ENCODE measurements at places on chromosomes 7 and 10.

GRCh38 chr7:151057506-151057988 lies at the start of gene CDK5:
Gene CDK5, minus strand, starts transcription at chr7:151057897. Its CDS starts 49 bp downstream, at chr7:151057848.
- DNase-seq = no peak

GRCh38 chr7:36205803-36206202 lies 52.7 kb downstream of the EEPD1 start:
- no peak for DNase-seq

- peak; percentile 88 for DNase-seq
Measured at GRCh38 chr7:51970961-51971665, 654.5 kb upstream of the COBL start.

- DNase-seq = no peak
Measured at GRCh38 chr7:116740755-116741462, 68.9 kb downstream of the MET start.

DNA sequence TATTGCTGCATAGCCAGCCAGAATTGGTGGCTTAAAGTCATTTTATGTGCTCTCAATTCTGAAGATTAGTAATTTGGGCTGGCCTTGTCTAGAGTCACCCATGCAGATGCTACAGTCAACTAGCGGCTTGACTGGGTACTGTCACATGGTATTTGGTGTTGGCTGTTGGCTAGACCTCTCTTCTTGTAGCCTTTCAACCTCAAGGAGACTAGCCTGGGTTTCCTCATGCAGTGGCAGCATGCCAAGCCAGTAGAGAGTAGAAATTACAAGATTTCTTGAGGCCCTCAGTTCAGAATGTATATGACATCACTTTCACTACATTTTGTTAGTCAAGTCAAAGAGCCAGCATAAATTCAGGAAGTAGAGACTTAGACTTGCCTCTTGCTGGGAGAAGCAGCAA lies 3.7 kb upstream of the ZNF800 start:
- DNase-seq = no peak

DNA sequence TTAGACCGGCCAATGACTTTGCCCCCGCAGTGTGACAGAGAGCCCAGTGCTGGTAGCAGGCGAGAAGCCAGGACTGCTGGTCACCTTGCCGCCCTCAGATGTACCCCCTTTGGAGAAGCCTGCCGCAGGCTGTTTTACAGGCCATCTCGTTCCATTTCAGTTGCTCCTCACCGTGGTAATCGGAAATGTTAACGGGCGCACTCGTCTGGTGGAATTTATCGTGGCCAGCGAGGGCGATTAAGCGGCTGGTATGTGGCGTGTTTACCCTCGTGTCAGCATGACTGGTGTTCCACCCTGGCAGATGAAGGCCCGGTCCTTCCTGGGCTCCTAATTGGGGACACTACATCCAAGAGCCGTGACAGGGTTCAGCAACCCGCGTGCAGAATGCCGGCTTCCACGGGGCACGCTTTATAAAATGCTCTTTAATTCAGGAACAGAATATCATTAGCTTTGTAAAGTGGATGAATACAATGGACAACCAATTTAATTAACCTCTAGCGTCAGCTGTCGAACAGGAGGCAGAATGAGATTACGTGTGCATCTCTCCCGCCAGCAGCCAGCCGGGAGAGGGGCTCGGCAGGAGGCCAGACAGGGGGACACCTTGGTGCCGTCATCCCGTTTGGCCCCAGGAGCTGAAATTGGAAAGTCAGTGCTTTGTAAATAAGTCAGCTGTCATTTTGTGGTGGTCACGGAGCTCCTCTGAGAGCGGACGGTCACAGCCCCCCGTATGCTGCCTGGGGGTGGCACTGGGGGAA lies 108.3 kb downstream of the NKX6-2 start:
- peak; percentile 81 for DNase-seq

DNA sequence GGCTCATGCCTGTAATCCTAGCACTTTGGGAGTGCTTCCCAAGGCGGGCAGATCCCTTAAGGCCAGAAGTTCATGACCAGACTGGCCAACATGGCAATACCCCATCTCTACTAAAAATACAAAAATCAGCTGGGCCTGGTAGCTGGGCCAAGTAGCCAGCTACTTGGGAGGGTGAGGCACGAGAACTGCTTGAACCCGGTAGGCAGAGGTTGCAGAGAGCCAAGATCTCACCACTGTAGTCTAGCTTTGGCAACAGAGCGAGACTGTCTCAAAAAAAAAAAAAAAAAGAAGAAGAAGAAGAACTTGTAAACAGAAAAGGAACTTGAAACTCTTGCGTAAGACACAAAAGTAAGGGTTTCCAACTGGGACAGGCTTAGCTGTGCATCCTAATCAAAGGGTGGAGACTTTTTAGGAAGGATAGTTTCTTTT lies 5.6 kb upstream of the IFIT2 start:
- no peak for DNase-seq

GRCh38 chr7:79524048-79524447 lies 70.6 kb upstream of the MAGI2 start:
- no peak for DNase-seq

GRCh38 chr10:118911363-118911762 lies 118.2 kb upstream of the NANOS1 start:
- peak; percentile 42 for DNase-seq

DNA sequence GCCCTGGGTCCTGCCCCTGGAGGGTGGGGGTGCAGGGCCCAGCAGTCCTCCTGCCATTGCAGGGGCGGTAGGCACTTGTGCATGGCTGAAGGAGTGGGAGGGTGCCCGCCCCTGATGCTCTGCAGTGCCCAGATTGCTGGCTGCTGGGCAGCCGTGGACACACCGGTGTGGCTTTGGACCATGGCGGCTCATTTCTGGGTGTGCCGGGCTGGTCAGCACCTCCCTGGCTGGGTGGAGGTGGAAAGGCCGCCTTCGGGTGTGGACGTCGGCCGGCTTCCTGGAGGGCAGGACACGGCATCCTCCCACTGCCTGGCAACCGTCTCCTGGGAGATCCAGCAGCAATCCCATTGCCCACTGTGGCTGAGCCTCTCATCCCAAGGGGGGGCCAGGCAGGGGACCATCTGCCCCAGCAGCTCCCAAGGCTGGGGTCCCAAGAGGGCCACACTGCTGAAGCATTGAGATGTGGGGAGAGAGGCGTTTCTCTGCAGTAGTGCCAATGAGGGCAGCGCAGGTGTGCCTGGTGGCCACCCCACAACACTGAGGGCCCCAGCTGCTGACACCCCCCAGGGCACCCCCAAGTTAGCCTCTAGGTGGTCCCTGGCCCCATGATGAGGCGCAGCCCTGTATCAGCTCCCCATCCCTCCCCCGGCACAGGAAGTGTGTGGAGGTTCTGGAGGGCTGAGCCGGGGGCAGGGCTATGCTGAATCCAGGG lies 12.9 kb downstream of the TTYH3 start:
- no peak for DNase-seq

DNA sequence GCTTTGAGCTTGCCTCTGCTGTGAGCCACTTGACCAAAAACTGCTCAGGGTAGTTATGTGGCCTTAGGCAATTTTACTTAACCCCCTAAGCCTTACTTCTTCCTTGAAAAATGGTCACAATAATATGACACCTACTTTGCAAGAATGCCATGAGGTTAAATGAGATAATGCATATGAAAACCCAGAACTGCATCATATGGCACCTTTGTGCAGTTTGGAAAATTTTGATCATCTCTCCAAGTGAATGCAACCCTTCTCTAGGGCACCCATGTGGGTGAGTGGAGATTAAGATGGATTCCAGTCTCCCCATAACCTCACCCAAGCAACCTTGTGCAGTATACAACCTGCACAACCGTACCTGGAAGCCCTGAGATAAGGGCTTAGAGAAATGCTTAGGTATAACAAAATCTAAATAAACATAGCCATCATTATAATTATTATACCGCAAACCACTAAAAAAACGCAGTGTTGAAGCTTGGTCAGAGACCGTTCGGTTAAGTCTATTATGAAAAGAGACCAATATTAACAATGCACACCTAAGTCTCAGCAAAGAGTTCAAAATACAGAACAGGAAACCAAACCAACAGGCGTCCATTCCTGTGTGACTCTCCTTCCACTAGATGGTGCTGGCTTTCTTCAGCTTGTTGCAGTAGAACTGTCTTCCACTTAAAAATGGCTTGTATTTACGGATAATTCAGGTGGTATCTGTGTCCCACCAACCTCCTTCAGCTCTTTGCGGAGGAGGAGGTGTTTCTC lies 21.0 kb upstream of the ASB15 start:
- peak; percentile 57 for DNase-seq

DNA sequence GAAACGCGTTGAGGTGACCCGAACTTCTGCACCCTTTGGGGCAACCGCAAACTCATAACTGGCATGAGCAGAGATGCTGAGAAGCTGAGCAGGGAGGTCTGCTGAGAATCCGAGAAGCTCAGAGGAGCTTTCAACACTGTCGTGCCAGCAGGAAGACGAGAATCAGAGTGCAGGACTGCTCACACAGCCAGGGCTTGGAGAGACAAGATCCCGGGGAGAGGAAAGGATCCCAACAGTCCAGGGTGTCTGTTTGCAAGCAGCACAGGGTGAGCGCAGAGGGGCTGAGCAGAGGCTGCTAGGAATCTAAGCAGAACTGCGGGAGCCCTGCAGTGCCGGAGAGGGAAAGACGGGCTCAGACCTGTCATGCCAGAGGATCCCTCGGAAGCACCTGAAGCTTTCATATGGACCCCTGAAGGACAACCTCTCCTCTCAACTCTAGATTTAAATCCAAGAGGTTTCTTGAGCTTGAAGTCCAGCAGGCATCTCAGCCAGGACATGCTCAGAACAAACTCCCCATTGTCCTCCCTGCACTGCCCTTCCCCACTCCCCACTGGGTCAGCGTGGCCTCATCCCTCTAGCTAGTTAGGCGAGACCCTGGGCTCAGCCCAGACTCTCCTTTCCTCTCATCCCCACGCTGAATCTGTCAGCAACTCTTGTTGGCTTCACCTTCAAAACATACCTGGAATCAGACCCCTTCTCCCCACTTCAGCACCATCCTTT lies 40.7 kb downstream of the FOXL3 start:
- DNase-seq = no peak

DNA sequence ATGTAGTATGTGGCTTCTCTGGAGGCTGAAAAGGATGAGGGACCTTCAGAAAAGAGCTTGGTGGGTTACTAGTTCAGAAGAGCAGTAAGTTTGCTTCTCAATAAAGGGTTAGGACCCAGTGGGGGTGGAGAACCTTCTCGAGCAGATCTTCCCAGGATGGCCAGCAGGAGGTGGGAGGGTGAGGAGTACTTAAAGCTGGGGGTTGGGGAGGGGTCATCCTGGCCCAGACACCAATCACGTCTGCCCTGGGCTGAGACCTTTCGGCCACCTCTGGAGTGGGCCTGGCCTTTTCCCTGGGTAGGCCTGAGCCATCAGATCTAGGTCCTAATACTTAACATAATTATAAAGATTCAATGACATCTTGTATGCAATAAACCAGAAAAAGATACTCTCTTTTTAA lies 149.0 kb upstream of the TCF7L2 start:
- DNase-seq = no peak

- DNase-seq = no peak
Measured at GRCh38 chr7:91345449-91345848, 81.2 kb downstream of the FZD1 start.

- no peak for DNase-seq
Measured at GRCh38 chr7:142188154-142188553, 69.7 kb downstream of the PRSS58 start.

- no peak for DNase-seq
Measured at GRCh38 chr10:110394296-110394695, 89.6 kb upstream of the SMNDC1 start.

DNA sequence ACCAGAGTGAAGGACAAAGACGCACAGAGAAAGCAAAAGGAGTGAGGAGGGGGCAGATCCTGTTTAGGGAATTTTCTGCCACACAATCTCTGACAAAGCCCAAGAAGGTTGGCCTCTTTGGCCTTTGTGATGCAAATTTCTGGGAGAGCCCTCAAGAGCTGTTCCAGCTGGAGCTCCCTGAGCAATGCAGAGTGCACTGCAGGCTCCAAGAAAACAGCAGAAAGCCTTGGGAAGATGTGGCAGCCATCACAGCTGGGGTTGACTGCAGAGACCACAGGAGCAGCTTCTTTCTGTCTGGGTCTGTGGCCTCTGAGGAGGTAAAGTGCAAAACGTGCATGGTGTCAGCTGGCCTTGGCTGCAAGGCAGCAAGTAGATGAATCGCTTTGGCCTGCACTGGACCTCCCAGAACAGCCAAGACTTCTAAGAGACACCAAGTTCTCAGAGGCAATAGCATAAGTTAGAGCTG lies 200.2 kb downstream of the ELMO1 start:
- peak; percentile 57 for DNase-seq

GRCh38 chr10:49106451-49106850 lies 8.9 kb downstream of the VSTM4 start:
- DNase-seq = peak; percentile 46

GRCh38 chr10:5854131-5854475 lies 35.6 kb downstream of the ANKRD16 start:
- DNase-seq = no peak

GRCh38 chr7:77944183-77945182 lies 145.9 kb downstream of the PHTF2 start:
- DNase-seq = no peak

DNA sequence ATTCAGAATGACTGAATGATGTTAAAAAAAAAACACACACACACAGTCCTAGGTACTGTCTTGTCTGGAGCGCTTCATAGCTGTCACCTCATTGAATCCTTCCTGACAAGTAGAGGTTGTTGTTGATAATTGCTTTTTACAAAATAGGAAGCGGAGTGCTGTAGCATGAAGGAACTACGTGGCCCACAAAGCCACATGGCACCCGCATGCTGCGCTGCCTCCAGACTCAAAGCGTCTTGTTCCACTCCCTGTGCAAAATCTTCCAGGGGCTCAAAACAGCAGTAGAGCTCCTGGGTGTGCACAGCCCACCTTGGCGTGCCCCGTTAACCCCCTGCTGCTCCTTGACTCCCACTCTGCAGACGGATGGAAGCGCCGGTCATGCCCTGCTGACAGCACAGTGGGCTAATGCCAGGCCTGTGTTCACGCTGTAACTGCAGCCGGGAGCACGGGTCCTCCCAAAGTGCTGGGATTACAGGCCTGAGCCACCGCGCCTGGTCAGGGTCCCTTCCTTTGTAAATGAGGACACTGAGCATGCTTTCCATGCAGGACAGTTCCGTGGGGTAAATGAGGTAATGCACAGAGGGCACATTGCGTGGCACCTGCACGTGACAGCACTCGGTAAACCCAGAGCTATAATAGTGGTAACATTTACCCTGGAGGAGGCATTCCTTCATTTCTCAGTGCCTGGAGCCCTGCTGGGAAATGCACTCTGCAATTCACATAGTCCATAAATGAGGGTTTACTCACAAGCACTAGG lies 91.1 kb upstream of the GNA12 start:
- DNase-seq = no peak

- DNase-seq = peak; percentile 96
Measured at GRCh38 chr7:20249920-20250319, 32.7 kb upstream of the MACC1 start.

GRCh38 chr7:87709258-87709657 lies 81.1 kb downstream of the RUNDC3B start:
- DNase-seq = no peak

GRCh38 chr10:102802920-102803534 lies 34.2 kb downstream of the CYP17A1 start:
- DNase-seq = peak; percentile 87

DNA sequence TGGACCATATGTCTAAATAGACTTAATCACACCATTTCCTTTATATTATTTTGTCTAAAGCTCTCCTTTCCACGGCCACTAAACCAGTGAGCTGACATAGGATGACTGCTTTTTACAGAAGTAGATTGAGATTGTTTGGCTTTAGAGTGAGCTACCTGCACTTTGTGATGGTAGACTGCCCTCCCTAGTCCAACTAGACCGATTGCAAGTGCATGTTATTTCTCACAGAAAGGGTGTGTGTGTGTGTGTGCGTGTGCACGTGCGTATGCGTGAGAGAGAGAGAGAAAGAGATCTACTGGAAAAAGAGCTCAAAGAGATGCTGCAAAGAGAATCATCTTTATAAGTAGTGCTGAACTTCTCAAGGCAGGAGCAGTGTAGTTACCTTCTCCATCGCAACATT lies 60.7 kb downstream of the VCL start:
- DNase-seq = no peak

Measured in astrocyte of the hippocampus (primary cell).